Suprapubic skin (tissue), 4 donors: ENCODE measurements at places on chromosomes 2 and 18.

- no peak for DNase-seq
Observed at GRCh38 chr18:42228581-42228980, 273.5 kb downstream of the PIK3C3 start.

DNA sequence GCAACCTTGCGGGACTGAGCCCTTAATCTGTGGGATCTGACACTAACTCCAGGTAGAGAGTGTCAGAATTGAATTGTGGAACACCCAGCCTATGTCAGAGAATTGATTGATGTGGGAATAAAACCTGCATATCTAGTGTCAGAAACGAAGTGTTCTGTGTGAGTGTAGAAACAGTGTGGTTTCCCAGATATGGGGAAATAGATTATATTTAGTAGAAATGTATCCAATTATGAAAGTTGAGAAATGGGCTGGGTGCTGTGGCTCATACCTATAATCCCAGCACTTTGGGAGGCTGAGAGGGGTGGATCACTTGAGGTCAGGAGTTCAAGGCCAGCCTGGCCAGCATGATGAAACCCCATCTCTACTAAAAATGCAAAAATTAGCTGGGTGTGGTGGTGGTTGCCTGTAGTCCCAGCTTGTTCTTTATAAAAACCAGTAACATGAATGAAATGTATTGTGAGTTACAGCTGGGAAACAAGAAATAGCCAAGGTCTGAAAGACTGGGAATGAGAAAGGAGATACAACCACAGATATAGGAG, 4.3 kb upstream of the TP53I3 start:
- DNase-seq, result no peak

DNA sequence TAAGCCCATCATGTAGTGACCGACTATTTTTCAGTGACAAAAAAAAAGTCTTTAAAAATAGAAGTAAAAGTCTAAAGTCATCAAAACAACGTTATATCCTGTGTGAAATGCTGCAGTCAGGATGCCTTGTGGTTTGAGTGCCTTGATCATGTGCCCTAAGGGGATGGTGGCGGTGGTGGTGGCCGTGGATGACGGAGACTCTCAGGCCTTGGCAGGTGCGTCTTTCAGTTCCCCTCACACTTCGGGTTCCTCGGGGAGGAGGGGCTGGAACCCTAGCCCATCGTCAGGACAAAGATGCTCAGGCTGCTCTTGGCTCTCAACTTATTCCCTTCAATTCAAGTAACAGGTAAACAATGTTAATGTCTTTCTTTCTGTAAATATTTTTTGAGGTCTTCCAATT, at the start of gene CD28:
Gene CD28 (plus strand): TSS at position 237 of the 400 bp plus-strand sequence. CDS start 58 bp downstream, at position 295.
- no peak for DNase-seq

DNA sequence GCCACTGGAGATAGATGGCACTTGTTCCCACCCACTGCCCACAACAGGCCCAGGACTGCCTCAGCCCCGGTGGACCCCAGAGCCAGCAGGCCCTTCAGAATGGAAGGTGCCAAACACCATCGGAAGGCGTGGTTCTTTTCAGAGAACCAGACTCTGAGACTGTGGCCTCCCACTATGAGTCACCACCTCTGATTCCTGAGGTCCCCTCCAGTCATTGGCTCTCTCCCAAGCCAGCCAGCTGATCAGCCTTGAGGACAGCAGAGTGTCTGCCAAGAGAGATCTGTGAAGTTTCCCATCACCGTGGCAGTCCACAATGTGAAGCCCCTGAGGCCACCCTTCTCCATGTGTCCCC, 10.4 kb upstream of the MAP3K2 start:
- DNase-seq, result peak; percentile 86

DNA sequence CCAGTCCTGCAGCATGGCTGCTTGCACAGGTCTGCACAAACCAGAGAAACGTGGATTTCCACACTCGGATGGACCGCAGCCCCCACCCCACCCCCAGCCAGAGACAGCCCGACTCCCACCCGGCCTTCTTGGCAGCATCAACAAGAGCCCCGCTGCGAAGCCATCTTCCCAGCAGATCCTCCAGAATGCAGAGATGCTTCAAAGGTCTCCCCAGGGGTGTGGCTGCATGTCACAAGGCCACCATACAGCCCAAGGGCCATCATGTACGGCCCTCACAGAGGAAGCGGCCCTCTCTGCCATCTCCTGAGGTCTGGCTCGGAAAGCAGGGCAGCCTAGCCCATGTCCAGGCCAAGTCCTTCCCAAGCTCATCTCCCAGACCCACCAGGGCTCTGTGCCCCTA, 11.5 kb downstream of the DNMT3A start:
- no peak for DNase-seq

DNA sequence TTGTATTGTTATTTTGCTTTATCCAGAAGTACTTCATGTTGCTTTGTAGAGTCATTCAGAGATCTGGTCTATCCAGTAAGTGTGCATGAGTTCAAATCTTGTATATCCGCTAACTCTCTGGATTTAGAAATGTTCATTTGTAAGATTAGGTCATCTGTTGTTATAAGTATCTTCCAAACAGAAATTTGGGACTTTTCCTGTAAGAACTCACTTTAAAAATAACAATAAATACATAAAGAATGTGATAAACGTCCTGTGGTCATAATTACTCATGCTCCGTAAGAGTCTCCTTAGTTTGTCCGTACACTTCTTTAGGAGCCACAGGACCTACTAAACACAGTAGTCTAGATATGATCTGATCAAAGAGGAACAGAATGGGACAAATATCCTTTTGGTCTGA, 699.9 kb upstream of the SLC8A1 start:
- no peak for DNase-seq

DNA sequence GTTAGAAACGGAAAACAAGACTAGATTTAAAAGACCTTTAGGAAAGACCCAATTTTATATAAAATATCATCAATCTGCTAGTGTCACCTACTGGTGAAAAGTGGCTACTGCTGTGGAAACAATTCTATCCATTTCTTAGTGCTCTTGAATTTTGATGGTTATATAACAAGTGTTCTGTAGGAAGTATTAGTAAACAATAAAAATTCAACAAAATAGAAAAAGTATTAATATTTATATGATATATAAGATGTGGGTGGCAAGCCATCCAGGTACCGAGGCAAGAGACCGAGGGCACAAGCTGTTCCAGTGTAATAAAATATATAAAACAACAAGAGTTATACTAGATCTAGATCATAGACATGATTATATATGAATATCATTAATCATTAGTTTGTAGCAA, 6.2 kb upstream of the TMEM87B start:
- DNase-seq, result no peak

GRCh38 chr18:29137773-29138495, 961.0 kb upstream of the CDH2 start:
- DNase-seq, result no peak

- DNase-seq, result no peak
Observed at GRCh38 chr18:33757037-33757436, 179.0 kb downstream of the ASXL3 start.

DNA sequence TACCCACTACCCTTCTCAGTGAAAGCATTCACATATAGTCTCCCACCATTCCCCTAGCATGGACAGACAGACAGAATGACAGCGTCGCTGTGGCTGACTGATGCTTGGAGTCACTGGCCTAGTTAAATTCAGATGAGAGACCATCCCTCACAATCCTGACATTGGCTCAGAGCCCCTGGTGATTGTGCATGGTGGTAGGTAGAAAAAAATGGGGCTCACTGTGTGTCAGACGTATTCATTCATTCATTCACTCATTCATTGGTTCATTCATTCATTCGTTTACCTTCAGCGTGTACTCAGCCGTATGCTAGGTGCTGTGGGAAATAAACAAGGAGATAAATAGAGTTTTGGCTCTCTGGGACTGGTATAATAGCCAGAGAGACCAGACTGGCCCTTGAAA, 94.8 kb upstream of the STPG4 start:
- DNase-seq, result no peak

DNA sequence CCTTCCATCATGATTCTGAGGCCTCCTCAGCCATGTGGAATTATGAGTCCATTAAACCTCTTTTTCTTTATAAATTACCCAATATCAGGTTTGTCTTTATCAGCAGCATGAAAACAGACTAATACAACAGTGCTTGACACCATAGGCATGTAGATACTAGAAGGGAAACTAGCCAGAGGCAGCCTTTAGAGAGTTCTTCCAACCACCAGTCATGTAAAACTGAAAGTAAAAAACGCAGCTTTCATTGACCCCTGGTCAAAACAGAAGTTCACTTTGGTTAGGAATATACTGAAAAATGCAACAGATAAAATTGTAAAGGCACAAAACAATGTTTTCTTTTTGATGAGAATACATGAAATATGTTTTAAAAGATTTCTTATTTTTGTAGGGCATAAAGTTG, 122.8 kb upstream of the L3MBTL4 start:
- DNase-seq, result no peak

- no peak for DNase-seq
Observed at GRCh38 chr2:150866431-150866830, 379.0 kb upstream of the RND3 start.

GRCh38 chr18:74806700-74807416, 209.2 kb downstream of the ZNF407 start:
- no peak for DNase-seq

- no peak for DNase-seq
Observed at GRCh38 chr2:98861601-98862000, 74.4 kb downstream of the CRACDL start.

DNA sequence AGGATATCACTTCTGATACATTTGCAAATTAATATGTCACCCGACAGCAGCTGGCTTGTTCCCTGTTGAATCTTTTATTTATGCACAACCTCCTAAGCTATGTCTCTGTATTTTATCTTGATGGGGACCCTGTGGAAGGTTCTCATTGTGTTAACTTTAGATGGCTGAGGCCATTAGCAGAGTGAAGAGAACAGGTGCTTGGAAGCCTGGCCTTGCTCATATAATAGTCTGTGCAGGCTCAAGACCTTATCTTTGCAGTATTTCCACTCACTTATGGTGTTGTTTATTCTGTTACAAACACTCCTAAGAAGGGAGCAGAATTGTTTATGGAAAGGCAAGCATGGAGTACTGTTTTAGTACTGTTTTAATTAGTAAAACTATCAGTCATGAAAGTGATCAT, 107.6 kb downstream of the SETBP1 start:
- DNase-seq, result no peak

GRCh38 chr2:27006602-27007415, 26.0 kb upstream of the TMEM214 start:
- DNase-seq, result no peak

GRCh38 chr18:41954827-41955613, at the start of gene PIK3C3:
TSS of gene PIK3C3 (plus strand) at chr18:41955234. CDS start at chr18:41955292, 58 bp downstream.
- peak; percentile 97 for DNase-seq

GRCh38 chr2:11075221-11075620, 80.0 kb upstream of the SLC66A3 start:
- no peak for DNase-seq

DNA sequence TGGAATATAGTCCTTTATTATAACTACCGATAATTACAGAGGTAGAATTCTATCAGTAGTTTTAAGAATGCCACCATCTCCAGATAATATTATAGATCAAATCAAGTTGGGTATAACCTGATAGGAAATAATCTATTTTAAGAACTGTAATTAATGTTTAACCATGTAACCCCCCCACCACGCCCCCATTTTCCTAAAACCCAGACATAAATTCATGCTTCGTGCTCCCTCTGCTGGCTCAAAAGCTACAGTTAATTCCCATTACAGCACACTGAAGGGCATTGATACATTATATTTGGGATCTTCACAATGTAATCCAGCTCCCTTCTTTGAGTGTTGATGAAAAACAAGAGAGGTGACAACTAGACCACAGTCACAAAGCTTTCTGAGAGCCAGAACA, 228.0 kb upstream of the SMAD7 start:
- no peak for DNase-seq

DNA sequence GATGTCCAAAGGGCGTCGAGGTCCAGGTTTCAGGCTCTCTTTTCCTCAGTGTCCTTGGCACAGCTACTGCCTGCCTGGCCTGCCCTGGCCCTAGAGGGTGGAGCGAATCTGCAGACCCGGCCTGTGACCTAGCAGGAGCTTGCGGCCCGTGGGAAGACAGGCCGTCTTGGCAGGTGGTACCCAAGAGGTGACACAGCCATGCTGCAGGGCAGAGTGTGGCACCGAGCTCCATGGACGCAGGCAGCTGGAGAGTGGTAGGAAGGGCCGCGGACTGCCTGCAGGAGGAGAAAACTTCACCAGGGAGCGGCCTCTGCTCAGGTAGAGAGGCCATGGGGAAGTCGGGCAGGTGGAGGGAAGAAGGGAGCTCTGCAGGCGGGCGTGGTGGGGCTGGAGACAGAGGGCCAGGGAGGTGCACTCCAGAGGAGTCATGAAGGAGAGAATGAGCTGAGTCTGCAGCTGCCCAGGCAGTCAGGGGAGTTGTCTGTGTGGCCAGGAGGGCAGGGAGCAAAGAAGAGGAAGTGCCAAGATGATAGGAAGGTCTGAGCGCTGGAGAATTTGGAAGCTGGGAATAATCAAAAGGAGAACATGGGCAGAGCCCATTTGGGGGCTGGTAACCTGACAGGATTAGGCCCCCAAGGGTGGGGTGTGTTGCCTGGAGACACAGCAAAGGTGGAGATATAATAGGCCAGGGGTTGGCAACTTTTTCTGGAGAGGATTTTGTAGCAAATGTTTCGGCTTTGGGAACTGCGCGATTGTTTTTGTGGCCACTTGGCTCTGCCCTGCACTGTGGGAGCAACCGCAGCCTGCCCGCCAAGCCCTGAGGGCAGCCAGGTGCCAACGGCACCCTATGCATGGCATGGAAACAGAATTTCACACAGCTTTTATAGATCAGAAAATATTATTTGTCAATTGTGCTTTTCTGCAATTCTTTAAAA, 154.4 kb upstream of the PXDN start:
- DNase-seq, result no peak

DNA sequence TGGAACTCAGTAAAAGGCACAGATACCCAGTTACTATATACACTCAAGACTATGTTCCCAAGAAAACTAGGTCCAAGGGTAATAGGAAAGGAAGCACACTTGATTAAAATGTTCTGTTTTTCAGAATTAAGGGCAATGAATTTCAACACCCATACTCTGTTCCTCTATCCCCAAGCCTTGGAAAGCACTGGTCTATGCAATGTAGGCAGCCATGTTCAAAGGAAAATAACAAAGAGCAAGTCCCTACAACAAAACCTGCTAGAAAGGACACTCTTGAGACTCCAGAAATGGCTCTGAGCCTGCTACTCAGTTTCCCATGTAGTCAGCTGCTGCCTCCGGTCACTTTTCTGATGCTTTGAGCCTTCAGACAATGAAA, 6.8 kb downstream of the CYB5A start:
- no peak for DNase-seq

DNA sequence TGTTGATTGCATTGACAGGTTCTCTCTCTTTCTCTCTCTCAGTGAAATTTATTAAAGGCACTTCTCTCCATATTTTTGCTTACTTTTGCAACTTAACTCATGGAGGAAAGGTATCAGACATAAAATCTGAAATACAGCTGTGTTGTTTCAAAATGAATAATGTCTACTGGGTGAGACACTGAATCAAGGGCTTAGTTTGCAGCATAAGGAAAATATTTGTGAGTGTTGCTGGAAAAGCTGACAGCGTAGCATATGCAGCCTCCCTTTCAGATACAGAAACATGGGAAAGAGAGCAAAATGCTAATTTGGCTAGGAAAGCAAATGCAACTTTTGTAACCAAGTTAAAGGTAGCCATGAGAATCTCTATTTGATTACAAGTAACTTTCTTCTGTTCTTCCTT, 81.5 kb upstream of the COL3A1 start:
- no peak for DNase-seq
